Natural killer cell treated with Interleukin-12 subunit alpha and Interleukin-12 subunit beta and Interleukin-15 and Interleukin-18, amount 100 ng/mL, for 72 hours (primary cell): ENCODE measurements at places on chromosomes 7 and 10. TPM values are rescaled to one million over a fixed set of nuclear protein-coding genes. Genes with fewer than 3 reads are reported as not detected.

DNA sequence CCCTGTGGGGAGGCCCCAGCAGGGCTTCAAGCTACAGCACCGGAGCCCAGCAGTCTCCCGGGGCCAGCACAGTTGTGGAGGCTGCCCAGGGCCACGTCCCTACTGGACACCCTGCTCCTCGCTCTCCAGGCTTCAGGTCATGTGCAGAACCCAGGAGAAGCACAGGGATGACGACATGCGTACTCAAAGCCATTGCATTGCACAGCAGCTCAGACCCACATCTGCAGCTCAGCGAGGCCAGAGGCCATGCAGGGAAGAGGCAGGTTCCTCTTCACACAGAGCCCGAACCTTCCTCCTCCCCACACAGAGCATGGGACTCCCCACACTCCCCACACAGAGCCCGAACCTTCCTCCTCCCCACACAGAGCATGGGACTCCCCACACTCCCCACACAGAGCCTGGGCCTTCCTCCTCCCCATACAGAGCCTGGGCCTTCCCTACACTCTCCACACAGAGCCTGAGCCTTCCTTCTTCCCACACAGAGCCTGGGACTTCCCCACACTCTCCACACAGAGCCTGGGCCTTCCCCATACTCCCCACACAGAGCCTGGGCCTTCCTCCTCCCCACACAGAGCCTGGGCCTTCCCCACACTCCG is 12.3 kb downstream of the CFAP46 start:
- DNase-seq, result peak; percentile 60
- no peak overlapping the region for H3K4me3 ChIP-seq
- no peaks in the 10 kb centered on the region for H3K36me3 ChIP-seq

DNA sequence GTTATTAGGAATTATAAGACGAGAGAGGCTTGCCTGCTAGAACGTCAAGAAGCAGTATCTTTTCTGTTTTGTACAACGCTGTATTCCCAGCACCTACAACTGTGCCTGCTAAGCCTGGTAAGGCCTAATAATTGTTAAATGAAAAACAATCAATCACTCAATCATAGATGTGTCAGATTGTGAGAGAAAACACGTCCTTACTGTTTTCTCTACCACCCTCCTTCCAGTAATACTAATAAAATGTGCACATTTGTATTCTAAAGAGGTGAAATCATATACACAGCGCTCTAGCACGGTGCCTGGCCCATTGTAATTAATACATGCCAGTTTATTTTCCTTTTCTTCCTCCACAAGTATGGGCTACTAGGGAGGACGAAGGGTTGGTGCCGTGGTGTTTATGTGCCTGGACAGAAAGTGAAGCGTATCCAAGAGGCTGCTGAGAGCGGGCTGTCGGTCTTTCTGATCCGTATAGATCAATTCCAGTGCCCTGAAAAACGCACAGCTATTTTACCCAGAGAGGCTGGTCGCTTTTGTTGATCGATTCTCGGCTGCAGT is 1.5 kb upstream of the AUTS2 start:
- no peak overlapping the region for H3K27ac ChIP-seq
- no peaks in the 10 kb centered on the region for H3K36me3 ChIP-seq
- peaks cover 14% of the 10 kb centered on the region for H3K4me1 ChIP-seq
- peaks cover 3% of the 10 kb centered on the region for H3K27me3 ChIP-seq
- DNase-seq, result no peak
- peak overlapping the region; percentile 72 for H3K4me3 ChIP-seq

GRCh38 chr7:141992156-141992555 is 3.5 kb upstream of the MGAM start:
- peaks cover 23% of the 10 kb centered on the region for H3K4me1 ChIP-seq
- H3K4me3 ChIP-seq, result no peak overlapping the region
- DNase-seq, result no peak
- H3K27ac ChIP-seq, result peak overlapping the region; percentile 80

DNA sequence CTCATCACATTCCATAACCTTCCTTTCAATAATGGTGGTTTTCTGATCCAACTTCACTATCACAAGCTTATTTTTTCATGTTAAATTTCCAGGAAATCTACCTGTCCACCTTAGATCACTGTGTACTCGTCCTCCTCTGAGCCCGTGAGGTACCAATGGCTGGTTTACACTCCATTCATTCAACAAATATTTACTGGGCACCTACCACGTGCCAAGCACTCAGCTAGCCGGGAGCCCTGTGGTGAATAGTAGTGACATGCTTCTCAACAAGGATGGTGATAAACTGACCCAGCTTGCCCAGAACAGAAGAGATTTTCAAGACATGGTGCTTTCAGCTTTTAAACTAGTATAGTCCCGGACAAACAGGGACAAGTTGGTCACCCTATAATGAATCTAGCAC is 98.2 kb downstream of the FAM204A start:
- no peaks in the 10 kb centered on the region for H3K36me3 ChIP-seq
- no peak for DNase-seq
- H3K27me3 ChIP-seq, result peaks cover 61% of the 10 kb centered on the region
- no peak overlapping the region for H3K4me3 ChIP-seq
- H3K4me1 ChIP-seq, result no peaks in the 10 kb centered on the region

DNA sequence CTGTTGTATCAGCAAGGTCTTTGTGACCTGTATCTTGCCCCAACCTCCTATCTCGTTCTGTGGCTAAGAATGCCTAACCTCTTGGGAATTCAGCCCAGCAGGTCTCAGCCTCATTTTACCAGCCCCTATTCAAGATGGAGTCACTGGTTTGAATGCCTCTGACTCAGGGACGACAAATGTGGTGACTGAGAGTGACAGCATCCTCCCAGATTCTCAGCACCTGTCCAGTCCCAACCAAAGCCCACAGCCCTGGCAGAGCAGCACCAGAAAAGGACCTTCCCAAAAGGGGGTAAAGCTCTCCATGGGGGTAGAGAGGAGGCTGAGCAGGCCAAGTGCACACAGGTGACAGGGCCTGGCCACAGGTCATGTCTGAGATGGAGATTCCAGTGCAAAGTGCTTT is 35.4 kb upstream of the GPAM start:
- no peaks in the 10 kb centered on the region for H3K36me3 ChIP-seq
- DNase-seq, result no peak
- H3K27me3 ChIP-seq, result peaks cover 33% of the 10 kb centered on the region
- no peak overlapping the region for H3K27ac ChIP-seq

DNA sequence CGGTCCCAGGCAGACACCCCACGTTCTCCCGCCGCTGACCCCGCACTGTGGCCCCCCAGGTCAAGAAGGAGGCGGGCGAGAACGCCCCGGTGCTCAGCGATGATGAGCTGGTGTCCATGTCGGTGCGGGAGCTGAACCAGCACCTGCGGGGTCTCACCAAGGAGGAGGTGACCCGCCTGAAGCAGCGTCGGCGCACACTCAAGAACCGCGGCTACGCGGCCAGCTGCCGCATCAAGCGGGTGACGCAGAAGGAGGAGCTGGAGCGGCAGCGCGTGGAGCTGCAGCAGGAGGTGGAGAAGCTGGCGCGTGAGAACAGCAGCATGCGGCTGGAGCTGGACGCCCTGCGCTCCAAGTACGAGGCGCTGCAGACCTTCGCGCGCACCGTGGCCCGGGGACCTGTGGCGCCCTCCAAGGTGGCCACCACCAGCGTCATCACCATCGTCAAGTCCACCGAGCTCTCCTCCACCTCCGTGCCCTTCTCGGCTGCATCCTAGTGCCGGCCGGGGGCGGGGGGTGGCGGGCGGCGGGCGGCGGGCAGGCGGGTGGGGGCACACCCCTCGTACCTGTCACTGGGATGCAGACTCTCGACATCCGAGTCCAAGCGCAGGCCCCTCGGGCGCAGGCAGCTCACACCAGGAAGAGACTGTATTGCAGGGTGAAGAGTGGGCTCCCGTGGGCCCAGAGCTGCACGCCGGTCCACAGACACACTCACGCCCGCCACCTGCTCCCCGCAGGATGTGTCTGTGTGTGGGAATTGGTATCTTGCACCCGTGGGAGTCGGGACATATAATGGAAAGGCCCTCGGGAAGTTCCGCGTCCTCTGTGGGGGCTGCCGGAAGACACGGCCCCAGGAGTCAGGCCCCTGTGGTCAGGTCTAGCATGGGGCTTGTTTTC is 9.6 kb downstream of the MAFK start:
- no peak overlapping the region for H3K4me3 ChIP-seq
- no peak for DNase-seq
- no peaks in the 10 kb centered on the region for H3K4me1 ChIP-seq
- no peaks in the 10 kb centered on the region for H3K27me3 ChIP-seq
- H3K27ac ChIP-seq, result no peak overlapping the region

DNA sequence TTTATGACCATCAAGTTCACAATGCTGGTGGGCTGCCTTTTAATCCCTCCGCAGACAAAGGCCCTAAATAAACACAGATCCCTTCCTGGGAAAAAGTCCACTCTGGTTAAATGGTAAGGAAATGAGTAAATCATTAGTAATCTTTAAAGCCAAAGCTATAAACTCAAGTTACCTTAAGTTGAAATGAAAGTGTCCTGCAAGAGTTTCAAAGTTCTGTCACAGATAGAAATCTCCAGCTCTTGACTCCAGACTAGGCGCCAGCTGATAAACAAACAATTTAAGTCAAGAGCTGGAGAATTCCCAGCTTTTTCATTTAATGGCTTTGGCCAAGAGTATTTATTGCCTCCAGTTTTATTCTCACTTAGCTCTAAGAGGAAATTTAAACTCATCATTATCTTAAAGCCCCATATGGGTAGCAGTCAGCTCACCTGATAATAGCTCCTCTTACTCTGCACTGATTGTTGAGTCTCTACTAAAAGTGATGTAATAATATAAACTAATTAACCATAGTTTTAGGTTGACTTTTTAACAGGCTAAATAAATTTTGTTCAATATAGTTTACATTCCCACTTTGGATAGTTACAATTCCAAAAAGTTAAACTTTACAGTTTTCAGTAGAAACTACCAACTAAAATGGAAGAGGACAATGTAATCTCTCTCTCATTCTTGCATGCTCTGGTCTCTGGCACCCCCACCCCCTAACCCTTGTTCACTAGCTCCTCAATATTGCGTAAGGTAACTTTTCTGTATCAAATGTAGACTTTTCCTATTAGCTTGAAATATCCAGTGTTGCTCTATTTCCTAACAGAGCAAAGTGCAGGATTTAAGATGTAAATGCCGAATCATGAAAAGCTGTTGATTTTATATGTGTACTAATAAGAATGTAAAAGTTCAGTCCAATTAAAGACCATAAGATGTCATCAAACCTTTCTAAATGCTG is 56.1 kb downstream of the HIBADH start:
- DNase-seq, result no peak
- H3K4me3 ChIP-seq, result no peak overlapping the region

SLF2 gene
- 27.8 TPM for total RNA-seq

GPR15LG gene
- not detected for total RNA-seq

SPDYE16 gene
- total RNA-seq, result 0.36 TPM
